ENCODE measurements at places on chromosomes 1 and 21.

DNA sequence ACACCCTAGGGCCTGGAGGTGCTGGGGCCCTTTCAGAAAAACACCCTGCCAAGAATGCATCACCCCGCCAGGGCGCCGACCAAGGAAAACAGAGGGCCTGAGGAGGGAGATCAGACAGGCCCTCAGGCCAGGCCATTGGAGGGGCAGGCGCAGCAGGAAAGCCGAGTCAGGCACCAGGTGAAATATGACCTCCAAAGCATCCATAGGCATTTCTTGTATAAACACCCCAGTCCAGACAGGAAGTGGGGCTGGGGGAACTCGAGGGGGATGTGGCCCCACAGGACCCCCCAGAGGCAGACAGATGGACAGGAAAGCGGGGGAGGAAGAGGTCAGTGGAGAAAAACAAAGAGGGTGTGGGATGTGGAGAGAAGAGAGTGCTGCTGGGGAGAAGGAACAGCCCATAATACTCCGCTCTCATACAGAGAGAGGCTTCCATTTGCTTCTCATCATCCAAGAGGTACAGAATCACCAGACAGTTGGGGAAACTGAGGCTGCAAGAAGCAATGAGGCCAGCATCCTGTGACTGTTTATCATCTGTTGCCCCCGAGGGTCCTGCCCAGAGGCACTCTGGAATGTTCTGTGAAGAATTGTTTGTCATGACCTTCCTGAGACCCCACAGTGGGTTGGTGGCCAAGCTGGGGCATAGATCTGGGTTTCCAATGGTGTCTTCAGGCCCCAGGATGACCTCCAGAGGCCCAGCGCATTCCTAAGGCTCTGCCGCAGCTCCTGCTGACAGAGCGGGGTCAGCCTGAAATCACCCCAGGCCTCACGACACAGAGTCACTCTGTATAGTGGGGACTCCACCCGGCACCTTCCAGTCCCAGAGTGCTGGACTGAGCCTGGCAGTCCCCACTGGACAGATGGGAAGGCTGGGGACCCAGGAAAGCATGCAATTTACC lies 18.0 kb downstream of the TRIM62 start:
- DNase-seq = peak; percentile 88

DNA sequence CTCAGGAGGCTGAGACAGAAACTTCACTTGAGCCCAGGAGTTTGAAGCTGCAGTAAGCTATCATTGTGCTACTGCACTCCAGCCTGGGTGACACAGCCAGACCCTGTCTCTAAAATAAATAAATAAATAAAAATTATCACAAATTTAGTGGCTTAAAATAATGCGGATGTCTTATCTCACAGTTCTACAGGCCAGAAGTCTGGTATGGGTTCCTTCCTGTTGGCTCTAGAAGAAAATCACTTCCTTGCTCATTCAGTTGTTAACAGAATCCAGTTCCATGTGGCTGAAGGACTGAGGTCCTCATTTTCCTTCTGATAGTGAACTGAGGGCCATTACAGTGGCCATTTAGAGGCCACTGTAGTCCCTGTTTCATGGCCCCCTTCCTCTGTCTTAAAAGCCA lies 94.6 kb upstream of the S1PR1 start:
- peak; percentile 41 for DNase-seq

- DNase-seq = no peak
These were observed 8.0 kb upstream of the CELSR2 start for GRCh38 chr1:109241344-109241743.

DNA sequence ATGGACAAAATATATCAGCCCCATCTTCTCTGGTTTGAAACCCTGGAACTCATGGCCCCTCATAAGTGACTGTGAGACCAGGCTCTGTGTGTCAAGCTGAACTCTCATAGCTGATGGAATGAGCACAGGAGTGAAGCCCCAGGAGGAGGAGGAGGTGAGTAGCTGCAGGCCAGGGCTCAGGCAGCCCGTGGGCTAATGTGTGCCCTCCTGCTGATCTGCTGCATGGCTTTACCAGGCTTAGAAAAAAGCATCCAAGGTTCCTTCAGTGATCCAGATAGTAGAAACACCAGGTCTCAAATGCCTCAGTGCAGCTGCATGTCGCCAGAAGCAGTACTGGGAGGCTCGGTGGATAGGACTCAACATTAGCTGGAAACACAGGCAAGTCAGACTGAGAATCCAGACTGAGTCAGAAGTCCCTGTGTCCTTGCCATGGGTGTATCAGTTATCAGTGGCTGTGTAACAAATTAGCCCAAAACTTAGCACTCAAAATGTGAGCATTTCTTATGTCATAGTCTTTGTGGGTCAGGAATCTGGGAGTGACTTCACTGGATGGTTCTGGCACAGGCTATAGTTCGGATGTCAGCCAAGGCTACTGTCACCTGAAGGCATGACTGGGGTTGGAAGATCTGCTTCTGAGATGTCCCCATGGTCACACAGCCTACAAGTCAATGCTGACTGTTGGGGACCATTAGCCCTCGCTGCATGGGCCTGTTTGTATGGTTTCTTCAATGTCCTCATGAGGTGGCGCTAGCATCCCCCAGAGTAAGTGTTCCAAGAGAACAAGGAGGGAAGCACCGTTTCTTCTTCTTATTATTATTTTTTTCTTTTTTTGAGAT lies 255.4 kb upstream of the IRF2BP2 start:
- DNase-seq = no peak

- no peak for DNase-seq
These were observed 2.0 kb upstream of the TRAPPC3 start for GRCh38 chr1:36151134-36151844.

Data from endothelial cell of umbilical vein (primary cell).